ENCODE measurements at places on chromosomes 4 and X. TPM values are rescaled to one million over a fixed set of nuclear protein-coding genes. Genes with fewer than 3 reads are reported as not detected.
A peak's percentile ranks its signal among the peaks of the same experiment; 100 is the strongest.

The STAP1 gene
- total RNA-seq, result not detected

GRCh38 chrX:140572724-140573123, 67.9 kb upstream of the SOX3 start:
- H3K4me1 ChIP-seq, result no peaks in the 10 kb centered on the region
- H3K27ac ChIP-seq, result no peak overlapping the region
- H3K27me3 ChIP-seq, result no peaks in the 10 kb centered on the region
- no peak overlapping the region for H3K4me3 ChIP-seq
- DNase-seq, result peak; percentile 34

GRCh38 chr4:40800064-40800463, 50.3 kb downstream of the NSUN7 start:
- H3K27me3 ChIP-seq, result peaks cover 8% of the 10 kb centered on the region
- no peak overlapping the region for H3K4me3 ChIP-seq
- H3K4me1 ChIP-seq, result no peaks in the 10 kb centered on the region
- no peaks in the 10 kb centered on the region for H3K36me3 ChIP-seq
- H3K27ac ChIP-seq, result no peak overlapping the region
- DNase-seq, result no peak

- no peak for DNase-seq
- H3K4me1 ChIP-seq, result no peaks in the 10 kb centered on the region
- H3K27me3 ChIP-seq, result no peaks in the 10 kb centered on the region
- no peak overlapping the region for H3K4me3 ChIP-seq
- H3K36me3 ChIP-seq, result no peaks in the 10 kb centered on the region
Observed at GRCh38 chrX:7706032-7706431, 136.9 kb upstream of the VCX start.

DNA sequence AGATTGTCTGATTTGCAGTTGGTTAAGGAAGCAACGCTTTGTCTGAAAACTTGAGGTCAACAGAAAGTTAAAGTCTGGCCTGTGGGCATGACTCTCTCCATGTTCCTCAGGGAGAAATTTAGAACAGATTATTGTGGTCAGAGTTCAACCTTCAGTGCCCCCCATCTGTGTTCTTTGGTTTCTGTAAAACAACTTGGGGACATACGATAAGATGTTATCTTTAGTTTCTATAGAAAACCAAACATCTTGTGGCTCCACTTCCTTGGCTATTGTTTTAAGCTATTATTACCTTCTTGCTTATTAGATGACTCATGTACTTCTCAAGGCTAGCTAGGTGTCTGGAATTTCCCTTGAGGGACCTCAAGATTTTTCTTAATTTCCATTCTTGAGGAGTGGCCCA, 507.7 kb downstream of the PDHA2 start:
- no peak overlapping the region for H3K27ac ChIP-seq
- no peaks in the 10 kb centered on the region for H3K4me1 ChIP-seq
- DNase-seq, result no peak
- H3K4me3 ChIP-seq, result no peak overlapping the region
- H3K36me3 ChIP-seq, result no peaks in the 10 kb centered on the region

- no peak for DNase-seq
- H3K27ac ChIP-seq, result no peak overlapping the region
- H3K27me3 ChIP-seq, result peaks cover 2% of the 10 kb centered on the region
- no peaks in the 10 kb centered on the region for H3K36me3 ChIP-seq
- H3K4me1 ChIP-seq, result no peaks in the 10 kb centered on the region
Observed at GRCh38 chrX:133561251-133561650, 146.0 kb upstream of the GPC4 start.

The SLC26A1 gene
- not detected for total RNA-seq

- H3K27me3 ChIP-seq, result peaks cover 15% of the 10 kb centered on the region
- no peak for DNase-seq
- H3K36me3 ChIP-seq, result no peaks in the 10 kb centered on the region
- no peak overlapping the region for H3K27ac ChIP-seq
Observed at GRCh38 chr4:184849185-184849584, 23.4 kb upstream of the ACSL1 start.

GRCh38 chrX:107902721-107903120, 77.1 kb downstream of the MID2 start:
- DNase-seq, result no peak
- no peaks in the 10 kb centered on the region for H3K4me1 ChIP-seq
- H3K27ac ChIP-seq, result no peak overlapping the region
- peaks cover 8% of the 10 kb centered on the region for H3K27me3 ChIP-seq

The ARX gene
- not detected for total RNA-seq

The LUZP4 gene
- total RNA-seq, result not detected

All from IMR-90 (cell line).